ENCODE measurements at places on chromosomes 12 and 14.
A peak's percentile ranks its signal among the peaks of the same experiment; 100 is the strongest.

GRCh38 chr12:9449181-9449580 lies 158.5 kb downstream of the KLRB1 start:
- DNase-seq: no peak

GRCh38 chr12:121025442-121026226 lies 9.3 kb upstream of the C12orf43 start:
- DNase-seq: no peak

DNA sequence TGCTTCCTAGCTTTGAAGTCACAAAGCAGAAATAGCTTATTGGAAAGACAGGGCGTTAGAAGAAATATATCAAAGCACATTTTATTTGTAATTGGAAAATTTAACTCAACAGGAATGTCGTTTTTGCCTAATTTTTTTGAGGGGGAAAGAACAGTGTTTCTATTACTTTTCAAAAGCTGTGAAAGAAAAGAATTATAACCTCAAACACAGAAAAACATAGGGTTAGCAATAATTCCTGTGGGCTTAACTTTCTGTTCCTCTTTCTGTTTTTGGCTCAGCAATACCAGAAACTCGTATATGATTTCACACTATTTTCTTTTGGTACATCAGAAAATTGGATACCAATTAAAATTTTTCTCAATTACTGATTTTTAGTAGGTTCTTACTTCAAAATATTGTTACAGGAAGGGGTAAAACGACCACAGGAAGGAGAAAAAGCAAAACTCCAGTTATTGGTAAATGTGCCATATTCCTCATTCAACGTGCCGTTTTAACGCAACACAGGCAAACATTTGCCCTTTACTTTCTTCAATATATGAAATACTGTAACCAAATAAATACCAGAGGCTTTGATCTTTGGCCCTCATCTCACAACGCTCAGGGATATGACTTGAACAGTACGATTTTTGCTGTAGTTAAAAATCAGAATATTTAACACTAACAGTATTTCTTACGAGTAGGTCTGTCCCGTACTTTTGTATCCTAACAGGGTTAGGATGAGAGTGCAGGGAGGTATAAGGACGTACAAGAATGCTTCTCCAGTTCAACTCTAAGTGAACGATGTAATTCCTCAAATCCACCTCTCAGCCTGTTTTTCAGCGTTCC lies 1.3 kb upstream of the RNU6-7 start:
- DNase-seq: no peak

DNA sequence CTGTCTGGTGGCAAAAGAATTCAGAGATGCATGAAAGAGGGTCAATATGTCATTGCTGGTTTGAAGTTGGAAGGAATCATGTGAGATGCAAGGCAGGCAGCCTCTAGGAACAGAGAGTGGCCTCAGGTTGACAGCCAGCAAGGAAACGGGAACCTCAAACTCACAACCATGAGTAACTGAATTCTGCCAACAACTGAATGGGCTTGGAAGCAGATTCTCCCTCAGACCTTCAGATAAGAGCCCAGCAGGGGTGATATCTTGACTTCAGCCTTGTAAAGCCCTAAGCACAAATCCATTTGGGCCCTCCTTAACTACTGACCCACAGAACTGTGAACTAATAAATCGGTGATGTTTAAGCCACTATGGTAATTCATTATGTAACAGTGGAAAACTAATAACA lies 35.8 kb downstream of the USP15 start:
- DNase-seq: no peak

DNA sequence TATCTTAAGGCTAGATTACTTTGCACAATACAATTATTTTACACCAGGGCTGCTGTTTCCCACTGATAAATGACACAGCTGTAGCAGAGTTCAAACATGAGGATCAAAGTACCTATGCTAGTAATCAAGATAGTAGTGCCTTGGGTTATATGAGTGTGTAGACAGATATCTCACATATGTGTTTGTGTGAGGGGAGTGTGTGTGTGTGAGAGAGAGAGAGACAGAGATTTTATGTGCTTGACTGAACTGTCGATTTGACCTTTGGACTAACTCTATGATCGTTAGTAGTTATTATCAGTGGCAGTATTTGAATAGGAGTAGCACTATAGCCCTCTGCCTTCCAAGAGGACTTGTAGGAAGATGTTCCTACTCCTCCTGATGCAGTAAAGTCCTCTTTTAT lies 15.5 kb downstream of the PLEKHA5 start:
- DNase-seq: no peak

DNA sequence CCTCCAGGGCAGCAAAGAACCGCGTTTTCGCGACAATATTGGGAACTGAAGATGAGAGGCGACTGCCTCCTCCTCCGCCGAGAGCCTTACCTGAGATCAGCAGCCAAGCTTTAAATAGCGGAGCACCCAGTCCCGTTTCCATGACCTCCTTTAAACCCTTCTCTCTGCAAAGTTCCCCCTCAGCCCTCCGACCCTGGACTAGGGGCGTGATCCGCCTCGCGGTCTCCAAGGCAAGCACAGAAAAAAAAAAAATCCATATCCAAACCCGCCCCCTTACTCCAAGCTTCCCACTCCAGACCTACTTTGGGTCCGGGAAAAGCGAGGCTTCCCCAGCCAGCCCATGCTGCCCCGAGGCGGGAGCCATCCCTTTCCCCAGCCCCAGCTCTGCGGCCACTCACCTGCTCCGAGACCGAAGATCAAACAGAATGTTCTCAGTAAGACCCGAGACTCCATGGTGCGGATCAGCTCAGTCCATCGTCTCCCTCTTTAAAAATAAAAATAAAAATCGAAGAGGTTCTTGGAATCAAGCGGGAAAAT lies 630 bp downstream of the NELL2 start:
- peak; percentile 33 for DNase-seq
